ENCODE measurements at places on chromosomes 2 and 18.

GRCh38 chr2:43018179-43019024 lies 208.0 kb downstream of the ZFP36L2 start:
- DNase-seq: no peak

- DNase-seq: no peak
Observed at GRCh38 chr2:104849618-104850141, 4.2 kb upstream of the POU3F3 start.

DNA sequence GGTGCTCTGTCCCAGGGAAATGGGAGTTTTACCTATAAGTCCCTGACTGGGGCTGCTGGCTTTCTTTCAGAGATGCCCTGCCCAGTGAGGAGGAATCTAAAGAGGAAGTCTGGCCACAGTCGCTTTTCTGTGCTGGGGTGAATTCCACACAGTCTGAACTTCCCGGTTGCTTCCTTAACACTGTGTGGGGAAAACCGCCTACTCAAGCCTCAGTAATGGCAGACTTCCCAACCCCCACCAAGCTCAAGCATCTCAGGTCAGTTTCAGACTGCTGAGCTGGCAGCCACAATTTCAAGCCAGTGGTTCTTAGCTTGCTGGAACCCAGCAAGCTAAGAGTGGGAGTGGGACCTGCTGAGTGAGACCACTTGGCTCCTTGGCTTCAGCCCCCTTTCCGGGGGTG lies 54.9 kb downstream of the NUP35 start:
- DNase-seq: no peak

GRCh38 chr2:20443276-20443920 lies 3.5 kb upstream of the RHOB start:
- DNase-seq: no peak

DNA sequence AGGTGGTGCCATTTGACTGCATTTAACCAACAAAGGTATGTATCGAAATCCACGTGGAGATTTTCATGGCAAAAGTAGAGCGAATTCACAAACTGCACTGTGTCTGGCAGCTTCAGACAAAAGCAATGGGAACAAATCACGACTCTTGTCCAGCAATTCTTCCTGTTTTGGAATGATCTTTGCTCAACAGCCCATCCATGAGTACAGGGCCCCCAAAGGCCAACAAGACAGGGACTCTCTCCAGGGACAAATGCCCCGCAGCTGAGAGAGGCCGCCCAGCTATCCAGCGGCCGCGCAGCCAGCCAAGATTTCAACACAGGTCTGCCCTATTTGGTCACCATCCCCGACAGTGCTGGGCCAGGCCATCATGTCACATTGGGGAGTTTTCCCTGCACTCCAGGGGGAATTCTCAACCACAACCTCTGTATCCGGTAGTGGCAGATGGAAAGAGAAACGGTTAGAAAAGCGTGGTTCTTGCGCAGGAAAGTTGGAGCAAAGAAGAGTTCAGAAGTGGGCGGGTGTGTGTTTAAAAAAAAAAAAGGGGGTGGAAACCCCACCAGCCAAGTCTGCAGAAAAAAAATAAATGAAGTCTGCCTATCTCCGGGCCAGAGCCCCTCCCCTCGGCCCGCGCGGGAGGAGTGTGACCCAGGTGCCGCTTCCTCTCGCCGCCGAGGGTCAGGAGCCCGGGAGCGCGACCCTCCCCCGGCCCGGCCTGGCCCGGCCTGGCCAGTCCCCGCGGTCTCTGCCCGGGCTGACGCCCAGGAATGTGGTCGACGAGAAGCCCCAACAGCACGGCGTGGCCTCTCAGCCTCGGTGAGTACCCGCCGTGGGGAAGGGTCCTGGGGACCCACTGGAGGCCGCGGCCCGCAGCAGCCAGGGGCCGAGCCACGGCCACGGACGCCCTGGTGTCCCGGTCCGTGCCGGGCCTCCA lies at the start of gene GYPC:
Gene GYPC, plus strand, starts transcription at position 659 of the 931 bp plus-strand sequence. Its CDS starts 106 bp downstream, at position 765.
- no peak for DNase-seq

DNA sequence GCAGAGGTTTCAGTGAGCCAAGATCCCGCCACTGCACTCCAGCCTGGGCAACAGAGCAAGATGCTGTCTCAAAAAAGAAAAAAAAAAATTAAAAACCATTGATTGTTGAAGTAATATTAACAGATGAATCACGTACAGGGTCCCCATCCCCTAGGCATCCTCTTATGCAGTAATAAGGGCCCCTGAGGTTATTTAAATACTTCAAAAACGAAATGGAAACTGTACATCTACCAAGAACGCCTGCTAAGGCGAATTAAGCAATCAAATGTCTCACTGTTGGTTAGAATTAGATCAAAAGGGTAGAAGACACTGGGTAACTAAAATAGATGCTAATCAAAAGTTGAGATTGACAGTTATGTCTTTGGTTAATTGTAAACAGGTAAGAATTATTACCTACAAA lies 7.5 kb downstream of the TRABD2A start:
- no peak for DNase-seq

DNA sequence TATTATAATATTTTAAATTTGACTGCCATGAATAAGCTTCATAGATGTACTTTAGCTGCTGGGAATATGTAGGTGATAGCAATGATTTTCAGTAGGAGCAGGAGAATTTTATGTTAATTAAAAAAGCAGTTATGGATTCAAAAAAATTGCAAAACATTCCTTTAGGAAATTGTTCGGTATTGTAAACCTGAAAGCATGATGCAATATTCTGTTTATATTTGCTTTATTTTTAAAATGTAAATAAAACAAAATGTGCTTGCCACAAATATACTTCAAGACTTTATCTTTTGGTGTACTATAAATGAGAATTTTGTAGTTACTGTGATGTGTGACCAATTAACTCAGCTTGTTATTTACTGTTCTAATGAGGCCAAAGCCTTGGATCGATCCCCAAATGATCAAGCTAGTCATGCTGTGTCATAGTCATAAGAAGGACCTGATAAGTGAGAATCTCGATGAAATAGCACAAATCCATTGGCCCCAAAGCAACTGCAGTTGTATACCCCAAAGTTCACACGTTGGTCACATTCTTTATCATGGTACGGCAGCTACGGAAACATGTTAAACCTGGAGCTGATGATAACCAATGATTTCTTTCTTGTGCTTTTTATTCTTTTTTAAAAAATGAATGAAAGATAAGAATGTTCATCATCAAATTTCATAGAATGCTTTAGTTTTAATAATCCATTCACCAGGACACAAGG lies 23.6 kb upstream of the ATIC start:
- DNase-seq: no peak

DNA sequence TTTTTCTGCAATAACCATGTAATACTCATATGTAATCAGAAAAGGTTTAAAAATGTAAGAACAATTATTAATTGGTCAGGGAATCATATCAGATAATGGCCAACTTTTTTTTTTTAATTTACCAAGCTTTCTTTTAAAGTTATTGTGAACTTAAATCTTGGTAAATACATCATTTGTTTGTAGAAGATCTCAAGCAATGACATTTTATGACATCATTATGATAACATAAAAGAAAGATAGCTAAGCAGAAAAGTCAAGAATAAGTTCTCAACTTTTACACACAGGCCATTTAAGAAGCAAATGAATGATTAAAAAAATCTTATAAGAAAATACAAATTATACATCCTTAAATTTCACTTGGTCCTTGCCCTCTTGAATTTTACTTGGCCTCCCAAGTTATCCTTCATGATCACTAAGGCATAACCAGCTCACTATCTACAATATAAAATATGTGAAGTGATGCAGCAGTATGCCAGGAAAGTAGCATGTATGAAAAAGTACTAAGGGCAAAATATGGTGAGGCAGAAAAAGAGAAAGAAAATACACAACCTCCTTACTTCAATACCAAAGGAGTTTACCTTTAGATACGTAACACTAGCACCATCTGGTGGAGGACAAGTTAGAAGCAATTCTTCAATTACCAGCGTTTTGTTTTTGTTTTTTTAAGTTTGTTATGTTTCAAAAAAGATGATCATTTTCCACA lies 116.6 kb downstream of the SRBD1 start:
- DNase-seq: no peak

DNA sequence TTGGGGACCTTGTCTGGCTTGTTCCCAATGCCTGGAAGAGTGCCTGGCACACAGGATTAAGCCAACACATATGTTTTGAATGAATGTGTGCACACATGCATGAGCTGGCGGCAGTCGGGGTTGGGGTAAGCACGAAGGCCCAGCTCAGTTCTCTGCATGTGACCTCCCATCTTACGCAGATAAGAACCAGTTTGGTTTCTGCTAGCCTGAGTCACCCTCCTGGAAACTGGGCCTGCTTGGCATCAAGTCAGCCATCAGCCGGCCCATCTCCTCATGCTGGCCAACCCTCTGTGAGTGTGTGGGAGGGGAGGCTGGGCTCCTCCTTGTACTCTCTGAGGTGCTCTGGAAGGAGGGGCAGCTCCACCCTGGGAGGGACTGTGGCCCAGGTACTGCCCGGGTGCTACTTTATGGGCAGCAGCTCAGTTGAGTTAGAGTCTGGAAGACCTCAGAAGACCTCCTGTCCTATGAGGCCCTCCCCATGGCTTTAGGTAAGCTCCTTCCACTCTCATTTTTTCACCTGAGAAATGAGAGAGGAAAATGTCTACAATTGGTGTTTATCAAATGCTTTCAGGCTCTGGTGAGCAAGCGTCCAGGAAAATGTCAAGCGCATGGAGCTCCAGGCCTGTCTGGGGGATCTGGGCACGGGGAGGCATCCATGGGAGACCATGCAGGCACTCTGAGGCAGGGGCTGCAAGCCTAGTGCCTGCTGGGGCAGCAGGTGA lies 9.7 kb upstream of the IL1RN start:
- DNase-seq: no peak

GRCh38 chr2:68993660-68994059 lies 19.2 kb downstream of the GKN1 start:
- DNase-seq: no peak
